ENCODE measurements at places on chromosomes 12 and 14.

DNA sequence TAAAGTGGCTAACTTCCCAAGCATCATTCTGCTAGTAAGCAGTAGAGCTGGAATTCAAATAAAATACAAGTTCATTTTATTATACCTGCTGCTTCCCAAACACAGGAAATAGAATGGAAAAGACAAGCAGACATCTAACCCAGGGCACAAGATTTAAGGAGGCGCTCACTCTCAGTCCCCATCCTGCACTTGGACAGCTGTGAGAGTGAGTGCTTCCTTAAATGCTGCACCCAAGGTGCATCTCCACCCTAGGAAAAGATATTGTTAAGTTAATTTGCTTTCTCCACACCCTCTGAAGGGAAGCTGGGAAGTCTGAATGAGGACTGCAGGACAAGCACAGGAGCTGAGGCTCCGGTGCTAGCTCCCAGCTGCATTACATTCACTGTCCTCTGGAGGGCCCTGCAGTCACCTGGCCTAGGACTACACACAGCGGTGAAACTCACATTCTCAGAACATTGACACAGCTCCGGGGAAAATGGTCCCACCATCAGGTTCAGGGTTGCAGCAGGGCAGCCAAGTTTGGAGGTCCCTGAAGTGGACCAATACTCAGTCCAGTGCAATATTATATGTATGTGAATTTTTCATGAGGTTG, 14.2 kb downstream of the HEBP1 start:
- peak; percentile 6 for DNase-seq

DNA sequence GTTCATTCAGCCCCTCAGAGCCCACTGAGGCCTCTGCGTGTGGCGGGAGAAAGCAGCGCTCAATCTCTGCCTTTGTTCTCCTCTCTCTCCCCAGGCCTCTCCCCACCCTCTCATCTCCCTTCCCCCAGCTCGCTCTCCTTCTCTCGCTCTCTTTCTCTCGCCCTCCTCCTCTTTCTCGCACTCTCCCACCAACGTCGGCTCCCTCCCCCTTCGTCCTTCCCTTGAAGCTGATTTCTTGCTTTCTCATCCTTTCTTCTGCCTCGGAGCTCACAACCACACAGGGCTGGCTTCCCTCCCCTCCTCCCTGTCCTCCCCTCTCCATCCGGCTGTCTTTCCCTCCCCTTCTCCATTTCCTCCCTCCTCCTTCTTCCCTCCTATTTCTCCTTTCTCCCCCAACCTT, 96.4 kb downstream of the LRRC74A start:
- no peak for DNase-seq

GRCh38 chr12:88698471-88698870, 118.2 kb upstream of the KITLG start:
- no peak for DNase-seq

GRCh38 chr12:83779526-83779925, 1092.8 kb downstream of the TMTC2 start:
- no peak for DNase-seq

GRCh38 chr12:104997541-104997940, 11.4 kb downstream of the NOPCHAP1 start:
- no peak for DNase-seq

DNA sequence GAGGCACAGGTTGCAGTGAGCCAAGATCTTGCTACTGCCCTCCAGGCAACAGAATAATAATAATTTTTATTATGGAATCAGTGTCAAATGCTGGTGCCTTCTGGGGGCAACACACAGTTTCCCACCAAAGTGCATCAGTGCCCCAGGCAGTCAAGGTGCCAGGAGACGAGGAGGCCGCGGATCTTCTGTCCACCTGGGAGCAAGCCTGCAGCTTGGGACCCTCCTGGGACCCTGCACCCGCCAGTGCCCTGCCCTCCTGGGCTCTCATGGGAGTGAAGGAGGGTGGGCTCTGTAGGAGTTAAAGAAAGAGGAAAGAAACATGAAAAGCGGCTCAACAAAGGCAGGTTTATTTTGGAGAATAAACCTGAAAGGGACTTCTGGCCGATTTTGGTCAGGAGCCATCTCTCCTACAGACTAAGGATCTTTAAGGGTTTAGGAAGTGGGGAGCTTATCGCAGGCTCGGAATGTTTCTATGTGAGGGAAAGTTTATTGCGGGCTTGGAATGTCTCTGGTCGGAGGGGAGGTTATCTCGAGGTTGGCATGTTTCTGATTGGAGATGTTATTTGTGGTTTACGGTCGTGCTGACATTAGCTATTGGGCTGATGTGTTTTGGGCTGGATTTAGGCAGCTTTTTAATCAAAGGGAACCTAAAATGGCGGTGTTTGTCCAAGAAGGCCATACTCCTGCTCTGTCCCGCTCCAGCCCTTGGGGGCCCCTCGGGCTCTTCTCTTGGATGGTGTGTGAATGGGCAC, 1.1 kb upstream of the ASPG start:
- DNase-seq: no peak

GRCh38 chr12:120167529-120168095, 26.9 kb downstream of the GCN1 start:
- no peak for DNase-seq

GRCh38 chr12:105334582-105334981, 4.1 kb downstream of the C12orf75 start:
- no peak for DNase-seq

DNA sequence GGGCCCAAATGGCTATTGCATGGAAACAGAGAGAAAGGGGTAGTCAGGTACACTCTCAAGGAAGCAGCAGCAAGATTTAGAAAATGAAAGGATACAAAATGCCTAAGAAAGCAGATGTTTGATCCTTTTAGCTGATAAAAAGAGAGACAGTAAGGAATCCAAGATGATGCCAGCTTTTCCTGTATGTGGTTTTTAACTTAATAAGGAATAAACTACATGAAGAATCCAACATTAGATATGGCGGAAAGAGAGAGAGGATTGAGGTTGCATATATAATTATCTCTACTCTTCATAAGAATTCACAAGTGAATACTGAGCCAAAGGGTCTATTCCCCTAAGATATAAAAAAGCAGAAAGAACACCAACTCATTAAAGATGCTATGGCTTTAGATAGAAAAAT, 11.6 kb downstream of the TMED10 start:
- DNase-seq: no peak

DNA sequence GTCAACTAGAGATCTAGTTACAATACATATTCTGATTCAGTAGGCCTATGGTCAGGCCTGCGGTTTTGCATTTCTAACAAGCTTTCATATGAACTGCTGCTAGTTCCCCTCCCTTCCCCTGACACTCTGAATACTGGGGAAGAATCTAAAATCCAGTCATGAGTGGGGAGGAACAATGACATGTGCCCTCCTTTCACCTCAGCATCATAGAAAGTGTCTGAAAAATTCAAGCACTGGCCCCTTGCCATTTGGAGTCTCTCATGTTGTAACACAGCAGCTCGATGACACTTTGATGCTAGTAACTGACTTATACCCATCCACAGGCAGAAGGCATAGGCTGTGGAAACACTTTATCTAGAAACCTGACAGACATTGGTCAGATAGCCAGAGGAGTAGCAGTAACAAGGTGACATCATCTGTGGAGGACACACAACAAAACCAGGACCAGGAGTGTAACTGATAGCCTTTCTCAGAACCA, 161.9 kb upstream of the RASSF8 start:
- no peak for DNase-seq

- peak; percentile 9 for DNase-seq
Observed at GRCh38 chr12:69329669-69330428, 18.3 kb upstream of the LYZ start.

DNA sequence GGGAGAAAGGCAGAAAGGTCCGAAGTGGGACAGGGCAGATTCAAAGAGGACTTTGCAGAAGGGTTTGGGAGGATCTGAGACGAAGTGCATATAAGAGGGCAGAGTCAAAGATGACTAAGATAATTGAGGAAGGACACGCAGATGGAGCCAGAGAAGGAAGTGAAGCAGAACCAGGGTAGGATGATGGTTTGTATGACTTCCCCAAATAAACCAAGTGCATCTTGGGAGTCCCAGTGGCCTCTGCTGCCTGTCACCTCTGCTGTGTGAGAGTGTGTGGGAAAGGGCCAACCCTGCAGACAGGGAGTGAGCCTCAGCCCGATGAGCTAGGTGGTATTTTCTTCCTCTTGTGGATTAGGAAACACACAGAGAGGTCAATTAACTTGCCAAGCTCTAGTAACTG, 36.8 kb downstream of the FLVCR2 start:
- DNase-seq: no peak

- DNase-seq: no peak
Observed at GRCh38 chr14:22231018-22231417, 358.0 kb downstream of the DAD1 start.

DNA sequence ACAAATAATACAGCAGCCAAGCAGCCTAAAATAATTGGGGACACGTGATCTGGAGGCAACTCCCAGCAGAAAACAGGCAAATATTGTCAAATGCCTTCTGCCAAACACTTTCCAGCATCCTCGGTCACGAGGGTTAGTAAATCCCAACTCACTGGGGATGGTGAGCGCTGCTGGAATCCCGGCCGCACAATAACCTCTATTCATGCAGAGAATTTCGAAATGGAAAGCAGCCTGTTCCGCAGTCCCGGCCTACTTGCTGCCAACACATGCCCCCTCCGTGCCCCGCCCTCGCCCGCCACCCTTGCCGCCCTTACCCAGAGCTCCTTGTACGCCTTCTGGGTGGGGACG, 62.2 kb downstream of the RFX4 start:
- no peak for DNase-seq

- DNase-seq: no peak
Observed at GRCh38 chr12:130644566-130644965, 71.5 kb downstream of the RIMBP2 start.

DNA sequence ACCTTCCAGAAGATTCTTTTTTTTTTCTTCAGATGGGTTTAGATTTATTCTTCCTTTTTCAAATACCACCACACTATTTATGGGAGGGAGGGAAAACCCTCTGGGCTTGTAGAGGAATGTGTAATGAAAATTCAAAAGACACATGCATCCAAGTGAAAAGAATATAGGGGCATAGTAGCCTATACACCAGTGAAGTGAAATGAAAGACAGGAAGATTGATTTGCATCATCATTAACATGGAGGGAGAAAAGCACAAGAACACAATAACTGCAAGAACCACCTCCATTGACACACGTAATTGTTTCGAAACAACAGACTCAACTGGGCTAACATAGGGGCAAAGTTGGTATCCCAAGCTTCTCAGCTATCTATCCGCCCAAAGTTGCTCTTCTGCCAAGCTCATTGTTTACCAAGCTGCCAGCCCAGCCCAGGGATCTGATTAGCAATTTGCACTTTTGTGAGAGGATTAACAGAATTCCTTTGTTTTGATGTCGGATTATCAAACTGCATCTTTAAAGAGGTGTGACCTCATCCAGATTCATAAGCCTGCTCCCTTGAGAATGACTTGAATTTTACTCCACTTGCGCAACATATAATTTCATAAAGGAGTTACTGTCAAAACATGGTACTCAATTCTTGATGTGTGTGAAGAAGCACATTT, 430.5 kb upstream of the SOX5 start:
- no peak for DNase-seq

GRCh38 chr14:90179357-90179756, 77.0 kb upstream of the PSMC1 start:
- DNase-seq: no peak

DNA sequence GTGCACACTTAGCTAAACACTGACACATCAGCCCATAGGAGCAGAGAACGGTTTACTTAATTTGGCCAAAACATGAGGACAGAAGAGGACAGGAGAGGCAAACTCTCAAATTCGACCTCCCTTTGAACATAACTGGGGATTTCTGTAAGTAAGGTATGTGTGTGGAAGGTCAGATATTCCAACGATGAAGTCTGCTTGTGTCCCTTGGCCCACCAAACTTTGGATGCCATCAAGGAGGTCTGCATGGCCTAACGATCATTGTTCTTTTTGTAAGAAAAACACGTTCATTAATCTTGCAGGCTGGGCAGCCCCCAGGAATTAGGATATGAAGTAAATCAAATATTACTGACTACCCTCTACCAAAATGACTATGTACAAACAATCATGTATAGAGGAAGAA, 908.5 kb upstream of the ATXN7L3B start:
- DNase-seq: no peak

- no peak for DNase-seq
Observed at GRCh38 chr14:89833120-89833532, 121.4 kb downstream of the EFCAB11 start.

DNA sequence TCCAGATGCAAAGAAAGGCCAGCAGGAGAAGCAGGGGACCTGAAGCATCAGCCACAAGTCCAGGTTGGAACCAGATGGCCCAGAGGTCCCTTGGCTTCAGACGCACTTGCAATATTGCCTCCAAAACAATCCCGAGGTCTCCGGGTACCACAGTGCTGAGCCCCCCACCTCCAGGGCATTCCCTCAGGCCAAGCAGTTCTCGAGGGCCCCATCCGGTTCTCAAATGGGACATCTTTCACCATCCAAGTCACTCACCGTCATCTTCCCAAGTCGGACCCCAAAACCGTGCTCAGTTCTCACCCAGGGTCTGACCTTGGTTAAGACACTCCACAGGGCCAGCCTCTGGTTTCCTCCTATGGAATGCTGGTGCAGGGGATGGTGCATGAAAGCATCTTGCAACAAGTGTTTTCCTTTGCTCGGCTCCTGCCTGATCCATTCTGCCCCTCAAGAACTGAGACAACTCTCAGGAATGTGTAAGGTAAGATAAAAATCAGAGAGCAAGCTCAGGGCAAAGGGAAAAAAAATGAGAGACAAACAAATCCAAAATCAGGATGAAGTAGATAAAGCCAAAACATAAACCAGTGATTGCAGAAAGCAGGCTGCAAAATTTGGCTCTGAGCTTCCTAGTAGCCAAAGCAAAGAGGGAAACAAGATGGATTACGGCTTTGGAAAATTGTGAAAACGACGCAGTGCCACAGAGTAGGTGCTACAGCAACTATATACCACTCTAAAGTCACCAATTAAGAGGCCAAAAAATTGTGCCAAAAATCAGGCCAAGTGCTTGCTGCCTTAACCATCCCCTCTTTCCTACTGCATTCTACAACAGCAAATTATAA, 8.0 kb downstream of the NCOR2 start:
- DNase-seq: no peak

- no peak for DNase-seq
Observed at GRCh38 chr12:87930627-87931026, 98.6 kb downstream of the C12orf50 start.

GRCh38 chr12:95605087-95605486, 53.8 kb upstream of the USP44 start:
- DNase-seq: no peak

- DNase-seq: no peak
Observed at GRCh38 chr14:104323551-104324175, 185.3 kb downstream of the KIF26A start.

DNA sequence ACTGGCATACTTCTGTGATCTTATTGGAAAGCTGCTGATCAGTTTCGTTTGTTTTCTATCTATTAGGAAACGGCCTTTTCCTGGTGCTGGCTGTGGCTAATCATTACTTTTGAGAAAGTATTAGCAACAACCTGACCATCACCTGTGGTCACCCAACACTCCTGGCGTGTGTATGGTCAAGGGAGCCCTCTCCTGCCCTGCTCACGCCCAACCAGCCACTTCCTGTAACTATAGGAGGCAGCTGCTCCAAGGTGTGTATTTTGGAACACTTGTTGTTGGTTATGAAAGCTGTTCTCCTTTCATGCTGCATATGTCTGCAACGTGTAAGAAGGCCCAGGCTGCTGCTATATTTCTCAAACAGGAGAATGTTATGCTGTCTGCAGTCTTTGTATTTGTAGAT, 1582.8 kb downstream of the AACS start:
- no peak for DNase-seq
